Activated CD4-positive, alpha-beta T cell treated with anti-CD3 and anti-CD28 coated beads, Interleukin-2, amount 50 U/mL, for 1 hour (primary cell): ENCODE measurements at places on chromosomes 7 and 10.

DNA sequence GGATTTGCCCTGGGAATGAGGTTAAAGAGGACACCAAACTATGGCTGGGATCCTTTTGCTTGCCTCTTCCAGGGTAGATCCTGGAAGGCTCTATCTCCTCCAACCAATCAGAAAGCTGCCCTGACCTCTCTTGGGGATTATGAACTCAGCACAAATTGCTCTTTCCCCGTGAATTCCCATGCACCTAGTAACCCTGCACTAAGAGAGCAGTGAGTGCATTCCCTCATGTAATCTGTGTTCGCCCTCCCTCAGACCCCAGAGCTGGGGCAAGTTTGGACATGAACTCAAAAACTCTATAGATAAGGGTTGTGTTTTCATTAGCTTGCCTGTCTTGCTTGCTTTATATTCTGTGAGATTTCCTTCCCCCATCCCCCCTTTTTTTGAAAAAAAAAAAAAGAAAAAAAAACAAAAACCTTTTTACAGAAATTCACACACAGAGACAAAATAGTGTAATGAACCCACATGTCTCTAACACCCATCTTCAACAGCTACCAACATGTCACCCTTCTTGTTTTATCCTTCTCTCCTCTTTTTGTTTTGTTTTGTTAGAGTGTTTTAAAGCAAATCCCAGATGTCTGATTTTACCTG, 225.5 kb upstream of the TCF7L2 start:
- no peak for DNase-seq

DNA sequence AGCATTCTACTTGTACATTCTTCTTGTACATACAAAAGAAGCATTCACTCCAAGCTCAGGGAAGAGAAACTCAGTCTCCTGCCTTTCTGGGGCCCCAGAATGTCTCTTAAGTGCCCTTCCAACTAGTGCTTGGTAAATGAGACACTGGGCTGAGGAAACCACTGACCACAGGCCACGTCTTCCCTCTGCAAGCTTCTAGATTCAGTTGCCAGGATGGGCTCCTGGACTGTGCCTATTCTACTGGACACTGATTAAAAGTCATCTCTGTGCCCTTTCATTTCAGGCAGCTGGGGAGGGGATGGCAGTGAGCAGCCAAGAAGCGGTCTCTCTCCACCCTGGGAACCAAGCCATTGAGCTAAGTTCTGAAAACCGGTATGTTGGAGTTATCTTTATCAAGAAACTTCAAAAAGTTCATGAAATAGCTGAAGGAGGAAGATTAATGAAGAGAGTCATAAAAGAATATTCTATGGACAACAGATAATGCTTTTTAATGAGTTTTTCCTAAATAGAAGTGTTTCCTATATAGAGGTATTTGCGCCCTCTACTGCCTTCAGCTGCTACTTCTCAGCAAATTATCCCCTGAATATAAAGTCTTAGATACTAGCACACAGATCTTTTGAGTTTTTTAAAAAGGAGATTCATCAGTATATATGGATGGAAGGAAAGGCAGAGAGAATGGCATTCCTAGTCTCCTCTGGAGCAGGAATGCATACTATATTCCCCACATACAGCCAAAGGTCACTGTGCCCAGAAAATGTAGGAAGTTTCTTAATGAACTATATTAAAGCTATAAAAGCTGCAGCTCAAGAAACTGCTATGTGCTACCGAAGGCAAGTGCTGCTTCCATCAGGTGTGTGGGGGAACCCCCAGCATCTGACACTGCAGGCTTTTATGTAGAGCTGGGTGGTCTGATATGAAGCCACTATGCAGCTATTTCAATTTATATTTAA, 8.4 kb upstream of the IFIT1B start:
- DNase-seq: peak; percentile 2

GRCh38 chr7:20276705-20277472, 53.8 kb upstream of the ITGB8 start:
- DNase-seq: no peak

GRCh38 chr10:46304062-46304461, 17.3 kb downstream of the ANTXRL start:
- DNase-seq: no peak

DNA sequence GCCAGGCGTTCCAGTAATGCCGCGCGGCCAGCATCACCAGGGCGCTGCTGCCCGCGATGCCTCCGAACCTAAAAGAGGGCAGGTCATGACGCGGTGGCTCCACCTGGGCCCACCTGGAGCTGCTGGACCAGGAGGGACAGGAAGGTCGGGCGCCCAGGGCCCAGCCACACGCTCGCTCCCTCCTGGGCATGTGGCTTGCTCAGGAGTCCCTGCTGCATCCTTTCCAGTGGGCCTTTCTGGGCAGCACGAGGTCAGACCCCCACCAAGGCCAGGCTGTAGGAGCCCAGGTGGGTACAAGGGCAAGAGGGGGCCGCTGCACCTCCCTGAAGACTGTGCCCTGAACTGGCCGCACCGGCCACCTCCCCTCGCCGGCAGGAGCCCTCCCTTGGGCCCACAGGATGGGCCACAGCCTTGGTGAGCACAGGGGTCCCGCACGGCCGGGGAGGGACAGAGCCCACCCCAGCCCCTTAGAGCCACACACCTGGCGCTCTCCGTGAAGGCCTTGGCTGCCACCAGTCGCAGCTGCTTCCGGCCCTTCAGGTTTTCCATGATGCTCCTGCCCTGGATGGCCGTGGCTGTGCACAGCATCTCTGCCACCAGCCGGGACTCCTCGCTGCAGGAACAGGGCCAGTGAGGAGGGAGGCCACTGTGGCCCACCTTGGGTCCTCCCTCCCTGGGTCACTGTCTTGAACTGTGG, 43.2 kb downstream of the CFAP46 start:
- no peak for DNase-seq

GRCh38 chr7:31071645-31072029, 19.5 kb downstream of the ADCYAP1R1 start:
- DNase-seq: no peak

DNA sequence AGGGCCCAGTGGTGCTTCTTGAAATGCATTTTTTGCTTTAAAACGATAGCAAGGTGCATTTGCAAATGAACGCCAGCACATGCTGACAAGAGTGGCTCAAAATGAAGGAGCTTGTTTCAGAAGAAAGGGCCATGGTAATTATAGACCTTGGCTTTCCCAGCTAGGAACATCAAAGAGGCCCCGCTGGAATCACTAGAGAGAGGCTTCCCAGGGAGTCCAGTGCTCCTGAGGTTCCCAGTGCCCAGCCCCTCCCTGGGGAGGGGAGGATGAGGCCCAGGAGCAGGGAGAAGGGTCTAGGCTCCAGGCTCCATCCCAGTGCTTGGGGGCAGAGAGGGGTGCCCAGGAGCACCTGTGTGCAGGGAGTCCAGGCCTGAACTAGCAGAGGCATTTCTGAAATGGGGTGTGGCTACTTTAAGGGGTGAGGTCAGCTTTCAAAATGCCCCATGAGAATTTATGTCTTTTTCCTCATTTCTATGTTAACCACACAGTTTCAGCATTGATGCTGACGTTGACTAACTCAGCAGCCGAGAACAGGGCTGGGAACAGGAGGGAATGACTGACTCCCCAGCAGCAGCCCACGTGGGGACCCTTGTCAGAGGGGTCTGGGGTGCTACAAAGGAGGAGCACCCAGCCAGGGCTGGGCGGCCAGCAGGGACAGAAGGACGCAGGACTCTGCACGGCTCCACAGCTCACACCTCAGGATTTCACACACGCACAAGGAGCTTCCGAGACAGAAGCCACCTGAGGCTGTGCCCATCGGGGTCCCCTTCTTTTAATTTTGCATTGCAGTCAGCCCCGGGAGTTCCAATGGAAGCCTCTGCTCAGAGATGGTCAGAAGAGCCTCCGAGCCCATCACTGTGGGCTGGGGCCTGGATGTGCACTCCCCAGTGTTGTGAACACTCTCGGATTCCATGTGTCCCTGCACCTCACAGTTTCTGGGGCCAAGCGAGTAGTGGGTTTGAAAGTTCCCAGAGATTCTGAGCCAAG, 570.2 kb downstream of the PTPRN2 start:
- DNase-seq: no peak

GRCh38 chr10:30111340-30112022, 52.1 kb upstream of the JCAD start:
- DNase-seq: no peak

- DNase-seq: no peak
Measured at GRCh38 chr7:25496476-25497368, 268.4 kb upstream of the NPVF start.

GRCh38 chr10:16950656-16951601, 133.7 kb upstream of the RSU1 start:
- DNase-seq: peak; percentile 4

DNA sequence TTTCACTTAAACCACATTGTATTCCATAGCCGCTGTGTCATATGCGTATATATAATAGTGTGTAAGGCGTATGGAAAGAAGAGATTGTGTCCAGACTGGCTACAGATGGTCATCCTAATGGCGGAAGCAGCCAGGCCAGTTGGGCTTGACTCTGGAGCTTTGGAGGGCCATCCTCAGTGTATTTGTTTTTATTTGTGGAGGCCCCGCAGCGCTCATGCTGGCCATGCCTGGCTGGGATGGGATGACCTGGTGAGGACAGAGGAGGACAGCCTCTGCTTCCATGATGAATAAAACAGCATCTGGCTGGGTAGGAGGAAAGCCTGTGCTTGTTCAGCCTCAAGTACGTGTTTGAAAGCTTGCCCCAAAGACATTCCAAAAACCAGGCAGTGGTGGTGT, 220.3 kb downstream of the EBF3 start:
- no peak for DNase-seq

- DNase-seq: no peak
Measured at GRCh38 chr7:513521-514166, 6.0 kb downstream of the PDGFA start.

- no peak for DNase-seq
Measured at GRCh38 chr10:118805146-118805545, 50.4 kb upstream of the CACUL1 start.

DNA sequence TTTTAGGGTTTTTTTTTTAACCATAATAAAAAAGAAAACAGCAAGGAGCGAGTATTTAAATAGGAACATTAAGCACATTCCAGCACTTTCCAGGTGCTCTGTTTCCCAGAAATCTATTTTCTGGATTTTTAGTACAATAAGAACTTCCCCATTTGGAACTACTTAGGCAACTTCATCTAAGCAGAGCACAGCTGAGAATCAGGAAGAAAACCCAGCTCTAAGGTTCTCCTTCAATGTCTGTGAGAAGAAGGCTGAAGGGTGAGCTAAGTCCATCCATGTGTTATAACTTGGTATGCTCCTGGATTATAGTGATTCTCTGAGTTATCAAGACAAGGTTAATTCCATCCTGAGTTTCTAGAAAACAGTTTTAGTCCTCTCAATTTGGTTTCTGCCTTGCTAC, 181.9 kb downstream of the CYP26A1 start:
- no peak for DNase-seq

- no peak for DNase-seq
Measured at GRCh38 chr10:72637398-72637857, 11.5 kb upstream of the MICU1 start.

DNA sequence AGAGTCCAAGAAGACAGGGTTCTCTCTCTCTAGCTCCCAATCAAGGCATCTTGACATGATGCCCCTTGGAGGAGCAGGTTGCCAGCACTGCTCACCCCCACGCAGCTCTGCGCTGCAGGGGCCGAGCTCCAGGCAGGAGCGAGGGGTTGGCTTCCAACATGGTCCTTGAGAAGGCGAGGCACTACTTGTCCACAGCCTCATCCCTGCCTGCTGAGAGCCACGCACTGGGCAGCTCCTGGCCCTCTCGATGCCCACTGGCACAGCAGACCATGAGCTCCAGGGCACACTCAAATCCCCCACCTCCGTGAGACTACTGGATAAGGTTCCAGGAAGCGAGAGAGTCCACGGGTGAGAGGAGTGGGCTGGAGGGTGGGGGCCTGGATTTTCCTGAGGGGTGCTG, 31.1 kb downstream of the RAMP3 start:
- DNase-seq: no peak

GRCh38 chr10:11253385-11254002, 235.8 kb downstream of the CELF2 start:
- no peak for DNase-seq

- no peak for DNase-seq
Measured at GRCh38 chr7:90209776-90210175, 1.8 kb upstream of the STEAP2 start.

GRCh38 chr10:49187950-49188761, at the start of gene TMEM273:
TMEM273 (minus strand) TSS chr10:49188391; CDS start chr10:49188336, 55 bp downstream.
- no peak for DNase-seq

- no peak for DNase-seq
Measured at GRCh38 chr7:7761974-7762779, 43.8 kb upstream of the RPA3 start.

GRCh38 chr10:101214446-101215396, 14.5 kb downstream of the LBX1 start:
- DNase-seq: peak; percentile 76

DNA sequence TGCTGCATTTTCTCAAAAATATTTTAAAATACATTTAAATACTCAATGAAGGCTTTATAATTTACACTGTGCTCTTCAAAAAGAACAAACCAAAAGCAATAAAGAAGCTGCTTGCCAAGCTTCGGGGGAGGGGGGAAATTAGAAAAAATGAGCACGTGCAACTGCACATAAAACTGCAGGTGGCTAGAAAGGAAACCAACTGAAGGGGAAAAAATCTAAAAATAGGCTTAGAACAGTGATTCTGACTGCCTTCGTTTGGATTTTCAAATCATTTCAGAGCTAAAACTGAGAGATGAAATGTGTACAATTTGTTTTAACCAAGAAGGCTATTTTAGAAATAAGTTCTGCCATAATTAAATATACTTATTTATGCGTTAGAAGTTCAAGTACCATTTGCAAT, 61.4 kb downstream of the ABI1 start:
- DNase-seq: no peak

DNA sequence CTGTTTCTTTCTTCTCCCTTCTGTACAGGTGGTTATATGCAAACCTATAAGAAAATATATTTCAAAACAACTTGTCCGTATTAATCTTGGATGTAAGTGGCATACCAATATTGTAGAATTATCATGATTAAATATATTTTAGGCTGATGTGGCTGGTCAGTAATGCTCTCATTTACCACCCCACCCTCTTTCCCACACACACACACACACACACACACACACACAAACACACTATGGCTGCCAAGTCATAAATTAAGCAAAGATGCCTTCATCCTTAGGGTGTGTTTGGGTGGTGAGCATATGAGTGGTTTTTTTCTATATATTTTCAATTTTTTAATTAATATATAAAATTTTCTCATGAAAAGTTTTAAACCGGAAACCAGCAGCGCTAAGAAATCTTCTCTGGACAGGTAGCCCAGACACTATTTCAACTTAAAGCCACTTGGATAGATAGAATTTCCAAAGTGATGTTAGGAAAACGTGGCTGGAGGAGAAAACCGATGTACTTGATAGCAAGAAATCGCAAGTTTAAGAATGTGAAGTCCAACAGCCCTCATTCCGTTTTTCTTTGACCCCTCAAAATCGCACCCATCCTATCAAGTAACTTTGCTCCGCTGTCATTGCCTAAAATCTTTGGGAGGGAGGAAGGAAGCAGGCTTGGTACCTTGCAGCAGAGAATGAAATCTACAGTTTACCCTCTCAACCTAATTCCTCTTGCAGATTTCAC, 171.7 kb downstream of the FAM107B start:
- no peak for DNase-seq

- DNase-seq: peak; percentile 17
Measured at GRCh38 chr10:84194424-84195043, at the start of gene CDHR1. CDHR1 (plus strand) TSS chr10:84194537; CDS start chr10:84194761, 224 bp downstream.

- no peak for DNase-seq
Measured at GRCh38 chr7:73567140-73567539, 9.7 kb upstream of the BCL7B start.
